Cerebellar nuclear complex (tissue), 1 donor: ENCODE measurements at places on chromosomes 2 and 18.

DNA sequence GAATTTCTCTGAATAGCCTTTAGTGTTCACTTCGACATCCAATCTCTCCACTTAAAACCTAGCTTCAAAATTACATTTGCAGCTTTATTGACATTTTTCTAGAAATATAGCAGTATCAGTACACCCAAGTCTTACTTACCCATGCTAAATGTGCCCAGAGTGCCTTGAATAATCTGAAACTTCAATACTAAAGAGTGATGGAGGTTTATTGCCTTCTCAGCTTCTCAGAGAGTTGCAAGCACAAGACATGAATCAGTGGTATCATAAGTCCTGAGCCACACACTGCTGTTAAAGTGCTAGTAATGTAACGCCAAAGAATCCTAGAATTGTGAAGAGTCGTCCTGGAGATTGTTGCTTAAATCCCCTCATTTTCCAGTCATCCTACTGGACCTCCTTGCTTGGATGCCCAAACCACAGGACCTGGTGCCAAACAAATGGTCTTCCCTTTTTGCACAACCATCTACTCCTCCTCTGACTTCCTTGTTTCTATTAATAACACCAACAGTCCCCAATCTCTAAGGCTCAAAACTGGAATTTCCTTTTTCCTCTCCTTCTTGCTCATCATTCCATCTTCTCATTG lies 83.2 kb upstream of the SPATS2L start:
- DNase-seq, result no peak

- no peak for DNase-seq
Observed at GRCh38 chr2:128413014-128413717, 94.5 kb upstream of the HS6ST1 start.

DNA sequence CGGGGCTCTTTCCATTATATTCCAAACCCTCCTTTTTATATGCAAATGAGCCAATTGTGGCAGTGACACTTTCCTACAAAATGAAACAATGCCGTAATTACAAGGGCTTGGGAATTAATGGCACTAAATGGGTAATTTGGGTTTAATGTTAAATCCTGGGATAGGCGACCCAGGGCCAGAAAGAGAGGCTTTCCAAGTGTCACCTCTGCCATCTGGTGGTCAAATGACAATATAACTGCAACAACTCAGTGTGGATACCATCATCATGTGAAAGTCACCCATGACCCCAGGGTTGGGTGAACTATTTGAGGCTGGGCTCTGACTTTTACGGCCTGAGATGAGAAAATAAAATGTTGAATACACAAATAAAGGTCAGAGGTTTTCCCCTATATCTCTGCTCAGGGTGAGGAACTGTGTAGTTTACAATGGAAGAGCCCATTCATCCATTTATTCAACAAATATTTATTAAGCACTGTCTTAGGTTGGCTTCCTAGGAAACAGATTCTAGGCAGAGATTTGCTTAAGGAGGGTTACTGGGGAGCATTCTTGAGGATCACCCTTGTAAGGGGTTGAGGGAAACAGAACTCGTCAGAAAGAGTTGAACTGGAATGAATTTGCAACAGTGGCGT lies 13.6 kb upstream of the THADA start:
- DNase-seq, result no peak

DNA sequence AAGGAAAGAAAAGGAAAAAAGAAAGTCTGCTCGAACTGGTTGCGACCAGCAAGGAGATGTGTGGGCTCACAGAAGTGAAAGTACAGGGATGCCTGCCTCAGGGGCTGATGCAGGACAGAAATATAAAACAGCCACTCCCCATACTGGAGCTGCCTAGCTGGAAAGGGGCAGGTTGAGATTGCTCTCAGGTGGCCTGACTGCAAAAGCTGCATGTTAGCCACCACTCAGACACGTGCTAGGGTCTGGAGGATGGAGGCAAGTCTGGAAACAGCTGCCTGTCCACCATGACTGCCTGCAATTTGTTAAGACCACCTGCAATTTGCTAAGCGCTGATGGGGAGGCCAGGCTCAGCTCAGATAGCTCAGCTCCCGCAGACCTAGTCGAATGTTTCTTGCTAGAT lies 17.9 kb downstream of the B3GNT7 start:
- no peak for DNase-seq
